ENCODE measurements at places on chromosomes 2 and 18.

DNA sequence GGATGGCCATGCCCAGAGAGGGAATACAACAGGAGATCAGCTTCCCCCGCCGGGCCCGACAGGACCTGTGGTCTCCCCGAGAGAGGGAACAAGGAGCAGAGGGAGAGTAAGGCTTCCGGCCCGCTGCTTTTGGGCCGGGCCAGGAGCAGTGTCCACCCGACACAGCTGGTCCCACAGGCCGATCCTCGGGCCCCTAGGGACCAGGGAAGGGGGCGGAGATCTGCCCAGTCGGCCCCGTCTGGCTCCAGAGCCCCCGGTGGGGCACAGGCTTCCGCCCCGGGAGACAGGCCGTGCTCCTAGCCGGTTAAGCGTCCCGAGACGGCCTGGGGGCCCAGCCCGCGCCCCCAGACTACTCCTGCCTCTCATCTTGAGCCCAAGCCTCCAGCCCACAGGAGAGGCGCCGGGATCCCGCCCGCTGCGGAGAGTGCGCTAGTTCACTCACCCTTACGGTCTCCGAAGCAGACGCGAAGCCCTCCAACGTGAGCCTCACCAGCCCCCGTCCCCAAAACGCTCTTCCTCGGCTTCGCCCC, at the start of gene MCFD2:
Gene MCFD2, minus strand, starts transcription at position 526 of the 530 bp plus-strand sequence. CDS start 6,635 bp downstream, outside the sequence.
- DNase-seq, result no peak

DNA sequence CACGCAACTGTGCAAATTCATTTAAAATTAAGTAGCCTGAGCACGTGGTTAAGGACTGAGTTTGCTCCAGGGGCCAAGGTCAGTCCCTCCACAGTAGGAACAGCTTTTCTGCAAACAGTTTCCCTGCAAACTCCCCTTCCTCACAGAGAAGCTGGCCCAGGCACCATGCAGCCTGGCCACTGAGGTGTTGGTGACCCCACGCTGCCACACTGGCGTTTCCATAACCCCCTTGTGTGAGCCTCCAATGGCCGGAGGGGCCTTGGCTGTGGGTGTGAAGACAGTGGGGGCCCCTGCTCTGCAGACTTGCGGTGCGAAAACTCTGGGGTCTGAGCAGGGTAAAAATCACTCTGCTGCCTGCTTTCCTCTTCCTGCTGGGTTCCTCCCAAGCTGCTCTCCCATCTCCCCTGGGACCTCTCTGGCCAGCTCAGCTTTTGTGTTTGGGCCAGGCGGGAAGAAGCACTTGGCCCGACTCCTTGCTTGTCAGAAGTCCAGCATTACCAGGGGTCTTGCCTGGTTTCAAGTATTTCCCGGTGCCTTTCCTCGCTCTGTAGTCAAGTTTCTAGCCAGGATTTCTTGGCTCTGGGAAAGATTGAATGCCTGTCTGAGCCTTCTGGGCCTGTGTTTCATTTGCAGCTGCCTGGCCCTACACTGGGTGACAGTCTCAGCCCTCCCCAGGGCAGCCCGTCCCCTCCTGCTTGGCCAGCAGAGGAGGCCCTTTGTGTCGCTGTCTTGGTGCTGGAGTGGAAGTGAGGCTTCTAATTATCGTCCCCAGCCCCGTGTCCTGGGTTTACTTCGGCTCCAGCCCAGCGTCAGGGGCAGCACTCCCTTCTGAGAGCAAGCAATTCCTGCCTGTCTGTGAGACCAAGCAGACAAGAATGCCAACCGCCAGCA, 131.4 kb upstream of the SLC1A4 start:
- no peak for DNase-seq

GRCh38 chr2:71552861-71553301, 99.5 kb downstream of the DYSF start:
- DNase-seq, result no peak

GRCh38 chr2:162085090-162085891, 11.3 kb upstream of the DPP4 start:
- DNase-seq, result peak; percentile 90

- no peak for DNase-seq
Observed at GRCh38 chr2:181658444-181658843, 1.5 kb upstream of the CERKL start.

- DNase-seq, result no peak
Observed at GRCh38 chr18:12030670-12031069, 49.4 kb downstream of the IMPA2 start.

DNA sequence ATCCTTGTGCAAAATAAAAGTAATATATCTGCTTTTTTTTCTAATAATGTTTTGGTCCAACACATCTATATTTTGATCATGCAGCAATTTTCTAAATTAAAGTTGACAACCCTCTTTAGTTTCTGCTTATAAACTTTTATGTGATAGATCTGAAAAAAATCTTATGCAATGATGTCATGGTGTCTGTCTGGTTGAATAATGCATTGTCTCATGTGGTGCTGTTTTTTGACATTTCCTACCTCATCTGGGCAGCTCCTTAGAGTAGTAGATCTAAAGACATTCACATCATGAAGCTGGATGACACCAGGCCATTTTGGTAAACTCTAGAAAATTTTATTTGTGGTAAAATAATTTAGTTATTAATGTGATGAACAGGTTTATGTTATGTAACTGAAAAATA, 106.8 kb upstream of the FN1 start:
- no peak for DNase-seq

DNA sequence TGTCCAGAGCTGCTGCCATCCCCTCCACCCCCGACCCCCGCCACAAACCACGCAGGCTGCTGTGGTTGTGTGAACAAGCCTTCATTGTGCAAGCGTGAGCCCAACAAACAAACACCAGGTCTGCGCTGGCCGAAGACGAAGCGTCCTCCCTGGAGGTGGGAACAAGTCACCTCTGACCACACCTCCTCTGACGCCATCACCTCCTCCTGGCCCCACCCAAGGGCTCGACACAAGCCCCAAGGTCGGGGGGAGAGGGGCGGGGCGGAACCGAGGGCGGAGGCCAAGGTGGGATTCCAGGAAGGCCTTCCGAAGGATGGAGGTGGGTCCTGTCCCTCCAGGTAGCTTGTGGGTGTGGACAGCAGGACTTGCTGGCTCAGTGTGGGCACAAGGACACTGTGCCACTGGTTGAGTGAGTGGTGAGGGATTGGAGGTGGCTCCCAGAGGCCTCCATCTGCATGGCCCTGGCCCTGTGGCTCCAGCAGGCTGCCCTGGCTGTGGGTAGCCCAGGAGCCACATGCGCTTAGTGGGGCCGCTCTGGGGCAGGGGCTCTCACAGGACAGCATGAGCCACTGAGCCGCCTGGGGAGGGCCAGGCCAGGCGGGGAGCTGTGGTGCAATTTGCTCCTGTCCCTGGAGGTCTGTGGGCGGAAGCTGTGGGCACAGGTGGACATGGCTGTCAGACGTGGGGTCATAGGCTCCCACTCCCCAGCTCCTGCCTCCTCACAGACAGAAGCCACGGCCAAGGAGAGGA, 7.4 kb upstream of the GPR17 start:
- no peak for DNase-seq

DNA sequence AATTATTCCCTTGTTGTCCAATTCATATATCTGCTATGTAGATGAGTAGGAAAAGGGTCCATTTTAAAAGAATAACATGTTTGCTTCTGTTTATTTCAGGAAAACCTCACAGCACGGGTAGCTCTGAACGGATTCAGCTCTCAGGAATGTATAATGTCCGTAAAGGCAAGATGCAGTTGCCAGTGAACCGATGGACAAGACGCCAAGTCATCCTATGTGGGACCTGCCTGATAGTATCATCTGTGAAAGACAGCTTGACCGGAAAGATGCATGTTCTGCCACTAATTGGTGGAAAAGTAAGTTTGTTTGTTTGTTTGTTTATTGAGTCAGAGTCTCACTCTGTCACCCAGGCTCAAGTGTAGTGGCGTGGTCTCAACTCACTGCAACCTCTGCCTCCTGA, 114.6 kb downstream of the PHLPP1 start:
- DNase-seq, result no peak

- no peak for DNase-seq
Observed at GRCh38 chr2:101638181-101638711, 59.3 kb upstream of the MAP4K4 start.

Measured in HS-5 (cell line).